OCI-LY7 (cell line): ENCODE measurements at places on chromosomes 2 and 18. TPM values are rescaled to one million over a fixed set of nuclear protein-coding genes. Genes with fewer than 3 reads are reported as not detected.

GRCh38 chr2:72414137-72414760 lies 266.6 kb upstream of the CYP26B1 start:
- no peak for DNase-seq

DNA sequence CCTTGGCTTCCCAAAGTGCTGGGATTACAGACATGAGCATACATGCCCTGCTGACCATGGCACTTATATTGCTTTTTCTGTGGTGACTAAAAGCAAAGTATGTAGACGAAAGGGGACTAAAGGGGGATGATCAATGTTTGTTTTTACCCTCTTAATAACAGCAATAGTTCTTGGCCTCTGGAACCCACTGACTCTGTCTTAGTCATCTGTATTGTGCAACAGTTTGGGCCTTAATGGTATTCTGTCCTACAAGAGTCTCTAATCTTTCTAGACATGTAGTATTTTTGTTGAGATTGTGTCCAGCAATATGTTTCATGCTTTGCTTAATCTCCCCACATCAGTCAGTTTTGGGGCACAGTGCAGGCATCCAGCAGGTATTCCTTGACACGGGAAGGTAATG lies 359.9 kb upstream of the FANCL start:
- no peak for DNase-seq

DNA sequence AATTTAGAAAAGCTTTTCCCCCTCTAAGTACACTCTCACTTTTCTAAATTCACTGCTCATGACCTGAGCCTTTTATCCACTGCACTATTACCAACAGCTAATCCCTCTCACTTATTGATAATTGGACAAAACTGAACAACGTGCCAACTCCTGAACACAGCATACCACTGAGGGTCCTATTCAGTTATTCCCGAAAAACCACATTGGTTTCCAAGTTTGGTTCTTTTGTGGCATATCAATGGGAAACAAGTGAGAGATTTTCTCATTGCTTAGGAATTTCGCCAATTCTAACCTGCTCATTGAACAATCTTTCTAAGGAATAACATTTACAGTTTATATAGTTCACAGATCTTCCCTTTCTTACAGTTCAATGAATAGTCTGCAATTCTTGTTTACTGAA lies 977.4 kb downstream of the TMEM182 start:
- no peak for DNase-seq

- no peak for DNase-seq
Observed at GRCh38 chr18:1542230-1542774, 637.6 kb downstream of the ADCYAP1 start.

DNA sequence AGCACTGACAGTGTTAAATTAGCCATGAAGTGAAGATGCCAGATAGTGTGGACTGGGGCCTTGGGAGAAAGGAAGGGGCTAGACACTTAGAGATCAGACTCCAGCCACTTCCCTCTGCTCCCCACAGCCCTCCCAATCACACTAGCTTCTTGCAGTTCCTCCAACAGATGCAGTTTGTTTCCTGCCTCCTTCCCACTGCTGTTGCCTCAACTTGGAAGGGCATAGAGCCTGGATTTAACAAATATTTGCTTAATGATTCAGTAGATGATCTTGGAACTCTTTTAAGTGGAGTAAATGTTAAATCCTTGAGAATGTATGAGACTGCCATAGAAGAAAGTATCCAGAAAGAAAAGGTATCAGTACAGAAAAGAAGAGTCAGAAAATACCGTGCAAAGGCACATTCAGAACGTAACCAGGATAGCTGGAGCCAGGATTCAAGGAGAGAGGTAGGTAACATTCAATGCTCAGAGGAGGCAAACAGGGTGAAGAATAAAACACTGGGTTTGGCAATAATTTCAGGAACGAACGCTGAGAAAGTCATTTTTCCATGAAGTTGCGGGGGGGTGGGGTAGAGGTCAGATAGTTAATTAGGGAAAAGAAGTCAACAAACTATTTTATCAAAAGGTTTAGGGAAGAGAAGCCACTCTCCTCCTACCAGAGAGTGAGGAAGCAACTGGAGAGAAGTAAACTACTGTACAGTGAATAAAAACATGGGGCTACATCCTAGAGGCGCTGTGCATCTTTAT lies 1.3 kb upstream of the BZW1 start:
- peak; percentile 10 for DNase-seq

DNA sequence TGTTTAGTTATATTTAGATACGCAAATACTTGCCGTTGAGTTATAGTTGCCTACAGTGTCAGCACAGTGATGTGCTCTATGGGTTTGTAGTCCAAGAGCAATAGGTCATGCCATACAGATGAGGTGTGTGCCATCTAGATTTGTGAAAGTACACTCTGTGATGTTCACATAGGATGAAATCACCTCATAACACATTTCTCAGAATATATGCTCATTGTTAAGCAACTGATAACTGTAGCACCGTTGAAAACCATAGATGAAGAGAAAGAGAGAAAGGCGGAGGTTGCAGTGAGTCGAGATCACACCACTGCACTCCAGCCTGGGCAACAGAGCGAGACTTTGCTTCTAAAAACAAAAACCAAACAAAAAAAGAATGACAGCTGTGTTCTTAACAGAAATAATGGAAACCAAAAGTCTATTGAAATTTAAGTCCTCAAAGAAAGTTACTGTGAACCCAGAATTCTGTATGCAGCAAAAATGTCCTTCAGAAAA lies 9.5 kb downstream of the DGKD start:
- peak; percentile 54 for DNase-seq

Gene SLC9A2
- not detected in 2 replicates for total RNA-seq

Gene CHN1
- not detected in 2 replicates for total RNA-seq

GRCh38 chr2:157315901-157316300 lies 9.7 kb downstream of the ERMN start:
- DNase-seq, result no peak

DNA sequence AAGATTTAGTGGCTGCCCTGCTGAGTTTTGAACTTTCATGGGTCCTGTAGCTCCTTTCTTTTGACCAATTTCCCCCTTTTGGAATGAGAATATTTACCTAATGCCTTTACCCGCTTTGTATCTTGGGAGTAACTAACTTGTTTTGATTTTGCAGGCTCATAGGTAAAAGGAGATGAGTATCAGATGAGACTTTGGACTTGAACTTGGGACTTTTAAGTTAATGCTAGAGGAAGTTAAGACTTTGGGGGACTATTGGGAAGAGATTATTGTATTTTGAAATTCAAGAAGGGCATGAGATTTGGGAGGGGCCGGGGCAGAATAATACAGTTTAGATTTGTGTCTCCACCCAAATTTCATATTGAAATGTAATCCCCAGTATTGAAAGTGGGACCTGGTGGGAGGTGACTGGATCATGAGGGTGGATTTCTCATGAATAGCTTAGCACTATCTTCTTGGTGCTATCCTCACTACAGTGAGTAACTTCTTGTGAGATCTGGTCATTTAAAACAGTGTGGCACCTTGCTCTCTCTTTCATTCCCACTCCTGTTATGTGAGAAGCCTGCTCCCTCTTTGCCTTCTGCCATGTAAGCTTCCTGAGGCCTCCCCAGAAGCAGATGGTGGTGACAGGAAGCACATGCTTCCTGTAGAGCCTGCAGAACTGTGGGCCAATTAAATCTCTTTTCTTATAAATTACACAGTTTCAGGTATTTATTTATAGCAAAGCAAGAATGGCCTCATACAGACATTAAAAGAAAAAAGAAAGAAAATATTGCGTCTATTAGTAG lies 6.1 kb downstream of the ADI1 start:
- no peak for DNase-seq

DNA sequence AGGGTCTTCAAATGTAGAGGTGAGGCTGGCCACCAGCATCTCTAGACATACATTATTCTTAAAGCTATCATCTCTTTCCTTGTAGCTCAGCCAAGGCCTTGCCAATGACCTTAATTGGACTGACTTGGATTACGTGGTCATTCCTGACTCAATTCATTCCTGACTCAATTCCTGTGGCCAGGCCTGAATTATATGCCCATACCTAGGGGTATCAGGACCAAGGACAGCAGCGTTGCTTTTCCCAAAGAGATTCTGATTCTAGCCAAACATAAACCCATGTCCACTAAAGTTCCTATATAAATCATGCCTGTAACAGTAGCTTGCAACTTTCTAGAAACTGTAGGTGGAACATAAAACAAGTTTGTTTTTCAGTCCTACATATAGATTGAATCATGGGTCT lies 231.7 kb downstream of the ARL6IP6 start:
- DNase-seq, result no peak

Gene ERICH2
- total RNA-seq, result not detected in 2 replicates

- no peak for DNase-seq
Observed at GRCh38 chr2:105806996-105807395, 62.3 kb downstream of the NCK2 start.

DNA sequence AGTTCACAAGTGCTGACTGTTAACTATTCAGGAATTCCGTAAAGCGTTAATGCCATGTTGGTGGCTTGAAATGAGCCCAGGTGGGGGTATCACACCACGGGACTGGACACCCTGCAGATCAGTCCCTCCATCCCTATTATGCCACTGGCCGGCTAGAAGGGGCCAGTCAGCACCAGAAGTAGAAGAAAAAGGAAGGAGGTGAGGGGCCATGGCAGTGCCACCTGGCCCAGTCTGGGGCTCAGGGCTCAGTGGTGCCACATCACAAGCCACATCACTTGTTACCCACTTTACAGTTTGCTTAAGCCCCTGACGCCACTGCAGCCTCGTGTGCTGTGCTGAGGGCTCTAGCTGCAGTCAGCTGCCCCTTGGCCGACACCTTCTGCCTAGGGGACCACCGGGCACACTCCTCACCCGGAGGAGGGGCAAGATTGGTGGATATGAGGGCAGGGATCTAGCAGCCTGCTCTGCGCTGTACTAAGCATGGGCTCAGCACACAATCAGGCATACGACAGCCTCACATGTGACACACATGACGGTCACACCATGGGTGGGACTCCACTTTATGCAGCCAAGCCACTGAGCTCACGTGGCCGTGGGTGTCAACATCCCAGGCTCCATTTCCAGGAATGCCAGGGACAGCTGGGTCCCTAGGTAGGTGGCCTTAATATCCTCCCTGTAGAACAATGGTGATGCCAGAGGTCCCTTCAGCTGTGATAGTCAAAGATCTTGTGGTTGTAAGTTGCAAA lies 3.6 kb downstream of the LIMS2 start:
- DNase-seq, result no peak

DNA sequence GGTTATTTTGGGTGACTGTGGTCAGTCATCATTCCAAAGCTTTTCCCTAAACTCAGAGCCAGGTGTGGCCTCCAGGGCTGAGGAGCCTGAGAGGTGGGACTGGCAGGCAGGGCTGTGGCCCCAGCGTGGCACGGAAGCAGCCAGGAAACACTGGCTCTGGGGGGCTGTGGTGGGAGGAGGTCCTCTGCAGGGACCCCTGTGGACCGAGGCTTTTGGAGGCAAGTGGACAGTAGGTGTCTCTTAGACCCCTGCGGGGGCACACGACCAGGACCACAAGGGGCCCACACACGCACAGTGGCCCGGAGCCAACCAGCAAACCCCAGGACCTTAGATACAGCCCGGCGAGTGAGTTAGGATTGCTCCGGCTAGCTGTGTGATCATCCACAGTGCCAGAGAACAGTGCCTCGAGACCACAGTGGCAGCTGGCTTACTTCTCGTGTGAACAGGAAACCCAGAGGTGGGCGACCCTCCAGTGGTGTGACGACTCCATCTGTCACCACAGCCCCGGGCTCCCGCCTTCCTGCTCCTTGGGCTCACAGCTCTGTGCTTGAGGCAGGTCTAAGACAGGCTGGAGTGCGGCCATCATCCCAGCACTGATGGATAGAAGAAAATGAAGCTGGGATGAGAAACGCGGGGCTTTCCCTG lies 1.6 kb upstream of the RTP5 start:
- DNase-seq, result no peak

Gene FAM161A
- total RNA-seq, result 4.6 and 6.3 TPM in 2 replicates

DNA sequence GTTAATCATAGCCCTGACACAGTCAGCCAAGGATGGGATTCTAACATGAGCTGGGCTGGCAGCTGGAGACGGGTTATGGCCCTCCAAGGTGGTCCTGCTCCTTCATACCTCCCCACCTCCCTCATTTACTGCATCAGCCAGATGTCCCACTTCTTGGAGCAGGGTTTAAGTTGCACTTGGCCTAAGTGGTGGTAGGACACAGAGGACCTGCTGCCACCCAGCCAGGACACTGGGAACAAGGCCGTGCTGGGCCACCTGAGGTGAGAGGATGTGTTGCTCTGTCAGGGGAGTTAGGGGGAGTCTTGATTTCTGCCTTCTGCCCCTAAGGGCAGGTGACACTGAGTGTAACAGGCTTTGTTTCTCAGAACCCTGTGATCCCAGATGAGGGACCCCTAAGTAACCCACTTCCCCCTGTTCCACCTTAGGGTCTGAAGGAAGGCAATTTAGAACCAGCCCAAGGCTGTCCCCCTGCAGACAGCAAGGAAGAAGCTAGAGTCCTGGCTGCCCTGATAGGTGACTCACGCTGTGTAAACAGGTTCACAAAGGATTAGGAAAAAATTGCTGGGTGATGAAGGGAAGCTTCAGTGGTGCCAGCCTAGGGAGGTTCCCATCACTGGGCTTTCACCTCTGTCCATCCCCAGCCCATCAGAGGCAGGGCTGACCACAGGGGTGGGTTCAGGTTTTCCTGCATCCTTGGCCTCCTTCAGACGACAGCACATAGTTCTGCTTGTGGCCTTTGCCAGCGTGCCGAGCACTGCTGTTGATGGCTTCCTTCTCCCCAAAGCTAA lies 114.3 kb upstream of the MCFD2 start:
- DNase-seq, result no peak

DNA sequence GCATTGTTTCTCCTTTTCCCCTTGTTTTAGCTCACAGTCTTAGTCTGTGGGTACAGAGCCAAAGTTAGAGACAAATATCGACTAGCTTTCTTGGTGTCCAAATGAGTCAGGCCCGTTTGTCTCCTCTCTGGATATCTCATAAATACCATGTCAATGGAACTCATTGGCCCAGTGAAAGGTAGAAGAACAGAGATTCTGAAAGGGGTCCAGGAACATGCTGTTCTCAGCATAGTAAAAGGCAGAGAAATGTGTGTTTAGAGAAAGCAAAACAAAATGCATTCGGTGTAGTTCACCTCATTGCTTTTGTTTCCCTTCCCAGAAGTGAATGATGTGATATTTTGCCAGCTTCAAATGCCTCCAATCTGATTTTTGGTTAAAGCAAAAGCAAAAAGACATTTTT lies 238.6 kb upstream of the SLC8A1 start:
- DNase-seq, result no peak

Gene HTR2B
- not detected in 2 replicates for total RNA-seq

Gene SNRNP27
- total RNA-seq, result 76.0 and 82.4 TPM in 2 replicates

- no peak for DNase-seq
Observed at GRCh38 chr2:38788306-38788705, 10.3 kb downstream of the GEMIN6 start.

GRCh38 chr2:160200921-160201320 lies 849 bp upstream of the ITGB6 start:
- no peak for DNase-seq

- DNase-seq, result no peak
Observed at GRCh38 chr2:9010866-9011265, 7.4 kb upstream of the MBOAT2 start.

Gene MTX2
- total RNA-seq, result 31.9 and 33.2 TPM in 2 replicates

Gene IL1RN
- not detected in 2 replicates for total RNA-seq

DNA sequence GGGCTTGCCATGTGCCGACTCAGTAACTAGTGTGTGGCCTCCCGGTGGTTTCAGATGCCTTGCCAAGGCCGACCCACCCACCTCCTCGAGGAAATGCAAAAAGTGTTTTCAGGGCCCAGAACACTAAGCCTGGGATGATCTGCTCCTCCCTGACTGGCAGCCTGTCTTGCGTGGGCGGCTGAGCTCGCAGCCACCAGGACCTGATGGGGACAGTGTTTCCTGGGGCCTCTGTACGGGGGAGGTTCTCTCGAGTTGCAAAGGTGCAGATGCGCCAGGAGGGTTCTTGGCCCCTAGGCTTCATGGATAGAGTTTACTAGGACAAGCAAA lies 85.2 kb downstream of the GLI2 start:
- DNase-seq, result no peak

Gene SMCHD1
- total RNA-seq, result 114 and 136 TPM in 2 replicates

Gene NDUFS1
- 110 and 116 TPM in 2 replicates for total RNA-seq

- DNase-seq, result no peak
Observed at GRCh38 chr2:125313806-125314205, 1288.7 kb downstream of the CNTNAP5 start.
